ENCODE measurements at places on chromosomes 3 and 15. TPM values are rescaled to one million over a fixed set of nuclear protein-coding genes. Genes with fewer than 3 reads are reported as not detected.
A peak's percentile ranks its signal among the peaks of the same experiment; 100 is the strongest.

- no peaks in the 10 kb centered on the region for H3K4me1 ChIP-seq
- H3K27me3 ChIP-seq = no peaks in the 10 kb centered on the region
- no peak for DNase-seq
- no peaks in the 10 kb centered on the region for H3K36me3 ChIP-seq
These were observed 58.6 kb upstream of the CCDC80 start for GRCh38 chr3:112699436-112699978.

GRCh38 chr3:140748903-140749302 is 71.0 kb downstream of the TRIM42 start:
- H3K36me3 ChIP-seq = no peaks in the 10 kb centered on the region
- H3K4me1 ChIP-seq = no peaks in the 10 kb centered on the region
- H3K27ac ChIP-seq = no peak overlapping the region
- H3K27me3 ChIP-seq = peaks cover 16% of the 10 kb centered on the region

DNA sequence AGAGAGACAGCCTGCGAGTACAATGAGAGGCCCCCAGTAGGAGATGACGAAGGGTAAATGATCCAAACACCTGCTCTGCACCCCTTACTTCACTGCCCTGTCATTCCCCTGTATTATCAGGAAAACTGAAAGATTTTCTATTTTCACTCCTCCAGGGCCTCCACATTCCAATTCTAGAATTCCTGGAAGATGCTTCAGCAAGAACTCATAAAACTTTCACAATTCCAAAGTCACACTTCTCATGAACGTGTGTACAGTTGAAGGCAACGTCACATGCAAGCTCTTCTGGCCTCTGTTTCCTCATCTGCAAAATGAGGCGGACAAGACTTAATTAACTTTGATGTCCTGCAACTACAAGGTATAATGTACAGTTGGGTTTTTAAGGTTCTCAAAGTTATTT is 62.8 kb upstream of the SPATA12 start:
- H3K27ac ChIP-seq = peak overlapping the region; percentile 44
- peaks cover 4% of the 10 kb centered on the region for H3K4me1 ChIP-seq
- H3K4me3 ChIP-seq = no peak overlapping the region
- H3K27me3 ChIP-seq = no peaks in the 10 kb centered on the region
- no peaks in the 10 kb centered on the region for H3K36me3 ChIP-seq

- H3K4me3 ChIP-seq = no peak overlapping the region
- H3K4me1 ChIP-seq = peaks cover 14% of the 10 kb centered on the region
- DNase-seq = peak; percentile 73
- no peaks in the 10 kb centered on the region for H3K27me3 ChIP-seq
These were observed 65.4 kb upstream of the ZNF148 start for GRCh38 chr3:125440559-125440955.

DNA sequence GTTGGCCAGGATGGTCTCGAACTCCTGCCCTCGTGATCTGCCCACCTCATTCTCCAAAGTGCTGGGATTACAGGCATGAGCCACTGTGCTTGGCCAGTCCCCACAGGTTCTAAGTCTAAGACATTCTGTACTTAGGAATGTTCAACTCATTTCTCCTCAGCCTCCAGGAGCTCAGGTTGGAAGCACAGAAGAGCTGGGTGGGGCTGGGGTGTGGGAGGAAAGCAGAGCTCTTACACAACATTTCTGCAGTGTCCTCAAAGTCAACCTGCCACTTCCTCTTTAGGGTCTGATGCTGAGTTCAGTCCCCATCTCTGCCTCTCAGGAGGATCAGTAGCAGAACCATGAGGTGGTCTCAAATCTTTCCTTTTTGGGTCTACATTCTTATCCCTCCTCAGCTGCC is 75.5 kb downstream of the MRPL46 start:
- no peaks in the 10 kb centered on the region for H3K36me3 ChIP-seq
- H3K27me3 ChIP-seq = no peaks in the 10 kb centered on the region
- no peak overlapping the region for H3K27ac ChIP-seq
- H3K4me3 ChIP-seq = no peak overlapping the region

DNA sequence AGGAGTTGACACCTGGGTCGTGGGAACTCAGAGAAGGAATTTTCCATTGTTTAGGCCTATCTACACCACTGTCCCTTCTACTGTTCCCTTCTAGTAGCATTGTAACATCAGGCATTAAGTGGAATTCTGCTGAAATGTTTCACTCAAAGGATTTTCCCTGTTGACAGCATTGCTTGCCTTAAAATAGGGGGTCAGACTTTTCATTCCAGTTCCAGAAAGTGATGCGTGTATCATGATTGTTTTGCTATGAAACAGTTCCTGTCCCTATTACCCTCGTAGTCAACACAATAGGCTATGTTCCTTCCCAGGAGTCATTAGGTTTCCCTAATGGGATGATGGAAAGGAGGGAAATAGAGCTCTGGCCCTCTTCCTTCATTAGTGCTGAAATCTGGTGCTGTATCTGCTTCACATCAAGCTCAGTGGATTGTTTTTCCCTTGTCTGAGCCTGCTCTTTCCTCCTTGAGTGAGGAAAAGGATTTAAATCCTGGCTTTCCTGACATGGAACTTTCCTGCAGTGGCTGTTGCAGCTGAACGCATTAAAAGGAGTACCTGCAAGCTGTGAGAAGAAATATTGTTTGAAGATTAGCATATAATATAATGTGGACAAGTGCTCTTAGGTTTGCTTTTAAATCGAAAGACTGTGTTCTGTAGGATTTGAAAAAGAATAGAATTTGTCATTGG is 195.9 kb downstream of the KLHL25 start:
- no peak overlapping the region for H3K27ac ChIP-seq
- no peak for DNase-seq
- H3K27me3 ChIP-seq = no peaks in the 10 kb centered on the region
- H3K4me3 ChIP-seq = no peak overlapping the region

DNA sequence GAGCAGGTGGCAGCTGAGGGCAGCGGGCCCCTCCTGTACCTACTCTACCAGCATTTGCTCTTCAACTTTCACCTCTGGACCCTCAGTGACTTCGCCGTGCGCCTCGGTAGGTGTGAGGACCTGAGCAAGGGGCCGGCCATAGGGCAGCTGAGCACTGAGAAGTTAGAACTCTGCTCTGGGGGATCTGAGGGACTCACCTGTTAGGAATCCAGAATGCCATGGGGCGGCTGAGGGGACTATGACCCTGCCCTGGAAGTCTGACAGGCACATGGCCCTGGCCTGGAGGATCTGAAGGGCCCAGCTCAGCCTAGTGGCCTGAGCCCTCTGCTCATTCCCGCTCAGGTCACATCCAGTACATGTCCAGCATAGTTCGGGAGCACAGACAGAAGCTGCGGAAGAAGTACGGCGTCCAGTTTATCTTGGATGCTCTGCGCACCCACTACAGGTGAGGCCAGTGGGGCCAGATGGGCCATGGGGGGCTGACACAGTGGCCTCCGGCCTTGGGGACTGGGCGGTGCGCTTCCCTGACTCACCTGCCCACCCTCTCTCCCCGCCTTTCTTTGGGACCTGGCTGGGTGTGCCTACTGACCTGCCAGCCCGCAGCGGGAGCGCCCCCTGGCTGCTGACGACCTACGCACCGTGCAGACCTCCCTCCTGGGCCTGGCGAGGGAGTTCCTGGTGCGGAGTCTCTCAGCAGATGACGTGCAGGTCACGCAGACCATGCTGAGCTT is 18.8 kb downstream of the NBEAL2 start:
- H3K36me3 ChIP-seq = no peaks in the 10 kb centered on the region
- H3K4me1 ChIP-seq = peaks cover 10% of the 10 kb centered on the region
- H3K4me3 ChIP-seq = no peak overlapping the region
- DNase-seq = peak; percentile 87
- no peaks in the 10 kb centered on the region for H3K27me3 ChIP-seq

GRCh38 chr3:126102011-126102410 is 18.1 kb upstream of the SLC41A3 start:
- no peaks in the 10 kb centered on the region for H3K4me1 ChIP-seq
- H3K27ac ChIP-seq = no peak overlapping the region
- no peaks in the 10 kb centered on the region for H3K36me3 ChIP-seq

The ELP6 gene
- 34.4 TPM for total RNA-seq

The RTP1 gene
- total RNA-seq = not detected

DNA sequence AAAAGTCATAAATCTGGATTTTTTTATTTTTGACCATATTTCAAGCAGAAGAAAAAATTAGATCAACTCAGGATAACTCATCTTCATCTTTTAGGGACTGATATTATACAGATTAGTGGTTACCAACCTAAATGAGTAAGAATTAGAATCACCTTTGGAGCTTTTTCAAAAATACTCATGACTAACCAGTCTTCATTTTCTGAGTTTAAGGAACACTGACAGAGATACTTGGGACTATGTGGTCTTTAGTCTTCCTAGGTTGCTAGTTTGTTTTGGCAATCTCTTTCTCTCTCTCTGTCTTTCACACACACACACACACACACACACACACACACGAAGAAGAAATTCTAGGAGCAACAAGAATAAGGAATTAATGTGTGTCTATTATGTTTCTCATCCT is 50.1 kb downstream of the TMOD3 start:
- H3K4me3 ChIP-seq = no peak overlapping the region
- H3K36me3 ChIP-seq = no peaks in the 10 kb centered on the region
- H3K27ac ChIP-seq = peak overlapping the region; percentile 55
- no peaks in the 10 kb centered on the region for H3K27me3 ChIP-seq
- no peak for DNase-seq
- peaks cover 12% of the 10 kb centered on the region for H3K4me1 ChIP-seq

DNA sequence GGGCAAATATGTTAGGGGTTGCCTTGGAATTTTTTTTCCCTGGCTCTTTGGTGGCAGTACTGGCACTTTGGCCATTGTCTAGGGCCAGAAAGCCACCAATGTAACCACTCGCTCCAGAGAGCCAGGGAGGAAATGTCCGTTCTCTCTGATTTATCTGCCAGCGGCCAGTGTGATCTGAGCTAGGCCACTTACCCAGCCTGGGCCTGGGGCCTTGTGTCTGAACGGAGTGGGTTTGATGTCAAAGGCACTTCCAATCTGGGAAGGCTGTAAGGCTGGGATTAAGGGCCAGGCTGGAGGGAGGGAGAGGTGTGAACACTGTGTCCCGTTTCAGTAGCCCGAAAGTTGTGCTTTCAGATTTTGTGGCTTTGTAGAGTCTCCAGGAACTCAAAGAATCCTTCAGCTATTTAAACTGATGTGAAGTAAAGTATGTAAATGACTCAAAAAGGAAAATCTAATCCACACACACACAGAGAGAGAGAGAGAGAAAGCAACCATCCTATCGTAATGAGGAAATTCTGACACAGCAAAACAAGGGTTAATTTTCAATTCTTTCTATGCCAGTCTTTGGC is 271.0 kb downstream of the PDZRN3 start:
- H3K27ac ChIP-seq = no peak overlapping the region
- DNase-seq = no peak
- H3K27me3 ChIP-seq = no peaks in the 10 kb centered on the region
- peaks cover 24% of the 10 kb centered on the region for H3K4me1 ChIP-seq
- no peaks in the 10 kb centered on the region for H3K36me3 ChIP-seq
